ENCODE measurements at places on chromosomes 16 and 17. TPM values are rescaled to one million over a fixed set of nuclear protein-coding genes. Genes with fewer than 3 reads are reported as not detected.

DNA sequence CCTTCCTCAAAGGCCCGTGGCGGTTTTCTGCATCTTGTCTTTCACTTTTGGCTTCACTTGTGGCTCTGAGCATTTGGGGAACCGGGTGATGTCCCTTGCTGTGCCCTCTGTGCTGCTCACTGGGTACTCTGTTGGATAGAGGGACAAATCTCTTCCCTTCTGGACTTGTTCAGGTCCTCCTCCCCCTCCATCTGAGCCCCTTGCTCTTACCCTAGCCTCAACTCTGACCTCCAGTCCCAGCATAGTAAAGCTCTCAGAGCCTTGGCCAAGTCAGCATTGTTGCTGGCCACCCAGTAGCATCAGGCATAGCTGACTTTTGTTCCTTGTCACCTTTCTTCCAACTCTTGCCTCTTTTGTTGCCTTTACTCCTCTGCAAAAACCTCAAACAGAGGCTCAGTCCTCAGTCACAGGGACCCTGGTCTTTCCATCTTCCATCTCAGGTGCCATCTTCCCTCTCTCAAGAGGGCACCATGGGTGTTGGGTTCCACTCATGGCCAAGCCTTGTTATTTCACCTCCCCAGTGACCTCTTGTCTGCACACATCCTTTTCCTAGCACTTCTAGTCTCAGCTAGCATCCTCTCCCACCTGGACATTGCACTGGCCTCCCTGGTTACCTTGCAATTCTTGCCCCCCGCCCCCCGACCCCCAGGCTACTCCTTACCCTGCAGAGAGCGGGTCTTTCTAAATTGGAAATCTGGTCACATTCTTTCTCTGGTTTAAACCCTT lies 393 bp upstream of the PSMB10 start:
- no peak for DNase-seq

DNA sequence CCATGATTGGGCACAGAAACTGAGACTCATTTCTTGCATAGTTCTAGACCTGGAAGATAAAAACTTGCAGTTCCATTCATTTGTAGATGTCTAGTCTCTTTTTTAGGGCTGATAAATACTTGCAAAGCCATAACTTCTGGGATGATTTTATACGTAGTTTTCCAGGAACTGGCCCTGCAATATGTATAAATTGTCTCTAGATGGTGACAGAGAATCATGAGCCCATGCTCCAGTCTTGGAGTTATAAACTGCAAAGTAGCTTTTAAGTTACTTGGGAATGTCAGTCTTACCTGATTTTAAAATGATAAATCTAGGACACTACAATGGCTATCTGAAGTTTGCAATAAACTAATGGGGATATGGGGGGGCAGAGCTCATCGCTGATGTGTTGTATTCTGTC lies 3.0 kb upstream of the ADAMTS18 start:
- DNase-seq = peak; percentile 17

GRCh38 chr17:3954976-3955672 lies 9.1 kb downstream of the ATP2A3 start:
- DNase-seq = no peak

Gene ZNF785
- total RNA-seq = 8.5 TPM

GRCh38 chr17:1643293-1643998 lies 2.1 kb downstream of the SCARF1 start:
- DNase-seq = no peak

DNA sequence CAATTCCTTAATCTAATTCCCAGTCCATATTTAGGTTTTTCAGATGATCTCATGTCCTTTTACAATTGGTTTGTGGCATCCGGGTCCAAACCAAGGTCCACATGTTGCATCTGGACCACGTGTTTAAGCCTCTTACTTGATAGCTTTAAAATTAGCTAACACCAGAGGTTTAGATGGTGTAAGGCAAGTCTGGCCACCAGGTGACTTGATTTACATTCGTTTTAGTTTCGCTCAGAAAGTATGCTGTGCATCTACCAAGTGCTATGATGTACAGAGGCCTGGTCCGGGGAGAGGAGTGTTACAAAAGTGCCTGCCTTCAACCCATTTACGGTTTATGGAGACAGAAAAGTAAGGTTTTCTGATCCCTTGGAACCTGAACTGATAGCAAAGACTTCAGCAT lies 878 bp upstream of the DNAJA2 start:
- no peak for DNase-seq

- DNase-seq = no peak
Measured at GRCh38 chr16:1791943-1792812, 1.3 kb downstream of the IGFALS start.

DNA sequence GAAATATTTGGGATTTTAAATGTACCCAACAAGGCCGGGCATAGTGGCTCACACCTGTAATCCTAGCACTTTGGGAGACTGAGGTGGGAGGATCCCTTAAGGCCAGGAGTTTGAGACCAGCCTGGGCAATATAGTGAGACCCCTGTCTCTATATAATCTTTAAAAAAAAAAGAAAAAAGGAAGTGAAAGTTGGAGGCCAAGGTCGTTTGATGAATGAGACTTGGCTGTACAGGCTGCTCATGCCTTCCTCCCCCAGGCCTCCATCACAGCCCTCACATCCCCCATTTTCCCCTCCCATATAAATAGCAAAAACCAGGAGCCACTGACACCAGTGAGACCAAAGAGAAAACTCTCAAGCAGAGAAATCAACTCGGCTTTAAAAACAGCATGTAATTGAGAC lies 3.3 kb upstream of the CA7 start:
- no peak for DNase-seq

DNA sequence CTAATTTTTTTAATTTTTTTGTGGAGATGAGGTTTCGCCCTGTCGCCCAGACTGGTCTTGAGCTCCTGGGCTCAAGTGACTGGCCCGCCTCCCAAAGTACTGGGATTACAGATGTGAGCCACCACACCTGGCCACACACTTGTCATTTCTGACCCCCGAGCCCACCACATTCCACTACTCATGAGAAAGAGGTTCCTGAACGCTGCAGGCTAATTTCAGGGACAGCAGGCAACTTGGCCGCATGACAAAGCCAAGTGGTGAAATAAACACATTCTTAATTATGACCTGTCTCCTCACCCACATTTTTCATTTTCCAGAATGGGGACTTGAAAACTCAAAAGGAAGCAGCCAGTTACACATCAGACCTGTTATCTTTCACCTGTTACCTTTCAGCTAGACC lies 114.5 kb downstream of the ABCC6 start:
- DNase-seq = no peak

Gene ULK2
- 12.4 TPM for total RNA-seq

Gene CHD9NB
- 1.8 TPM for total RNA-seq

Gene HOXB7
- total RNA-seq = 37.3 TPM

Gene SPEM2
- not detected for total RNA-seq

- peak; percentile 34 for DNase-seq
Measured at GRCh38 chr16:3618769-3619141, 7.3 kb upstream of the SLX4 start.

GRCh38 chr16:65061263-65061662 lies 60.6 kb downstream of the CDH11 start:
- DNase-seq = no peak

DNA sequence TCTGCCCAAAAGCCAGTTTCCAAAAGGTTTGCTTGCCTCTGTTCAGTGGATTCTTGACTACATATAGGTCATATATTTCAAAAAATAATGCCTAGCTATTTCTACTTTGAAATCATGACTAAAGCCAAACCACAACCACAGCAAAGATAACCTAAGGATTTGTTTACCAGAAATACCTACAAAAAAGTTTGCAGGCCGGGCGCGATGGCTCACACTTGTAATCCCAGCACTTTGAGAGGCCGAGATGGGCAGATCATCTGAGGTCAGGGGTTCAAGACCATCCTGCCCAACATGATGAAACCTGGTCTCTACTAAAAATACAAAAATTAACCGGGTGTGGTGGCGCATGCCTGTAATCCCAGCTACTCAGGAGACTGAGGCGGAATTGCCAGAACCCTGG lies 15.2 kb downstream of the CARHSP1 start:
- no peak for DNase-seq
